ENCODE measurements at places on chromosomes 5 and 9.

- no peak for DNase-seq
Observed at GRCh38 chr5:32261198-32261597, 51.5 kb downstream of the MTMR12 start.

- DNase-seq, result no peak
Observed at GRCh38 chr9:96599298-96599697, 20.3 kb downstream of the CDC14B start.

DNA sequence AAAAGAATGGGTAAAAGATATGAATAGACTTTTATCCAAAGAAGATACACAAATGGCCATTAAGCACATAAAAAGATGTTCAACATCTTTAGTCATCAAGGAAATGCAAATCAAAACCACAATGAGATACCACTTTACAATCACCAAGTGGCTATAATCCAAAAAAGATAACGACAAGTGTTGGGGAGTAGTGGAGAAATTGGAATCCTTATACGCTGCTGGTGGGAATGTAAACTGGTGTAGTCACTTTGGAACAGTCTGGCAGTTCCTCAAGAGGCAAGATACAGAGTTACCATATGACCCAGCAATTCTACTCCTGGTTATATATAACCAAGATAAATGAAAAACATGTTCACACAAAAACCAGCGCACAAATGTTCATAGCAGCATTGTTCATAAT, 234.9 kb downstream of the SPATA31D1 start:
- no peak for DNase-seq

GRCh38 chr9:96874947-96875460, 20.7 kb upstream of the ZNF782 start:
- no peak for DNase-seq

DNA sequence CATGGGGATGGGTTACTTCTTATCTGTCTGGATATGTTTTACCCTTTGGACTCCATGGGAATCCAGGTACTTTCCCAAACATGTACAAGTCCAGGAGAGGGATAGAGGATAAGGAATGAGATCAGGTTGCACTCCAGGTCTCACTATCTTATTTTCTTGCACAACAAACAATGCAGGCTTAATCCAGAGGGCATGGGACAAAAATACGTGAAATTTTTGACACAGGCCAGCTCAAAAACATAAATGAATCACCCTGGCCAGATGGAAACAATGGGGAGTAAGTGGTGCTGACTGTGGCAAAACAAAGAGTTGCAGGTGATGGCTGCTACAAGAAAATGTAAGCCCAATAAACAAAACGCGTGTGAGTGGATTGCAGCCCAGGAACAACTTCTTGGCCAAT, 69.4 kb upstream of the GAS1 start:
- no peak for DNase-seq

- no peak for DNase-seq
Observed at GRCh38 chr9:123225374-123225813, 43.0 kb downstream of the STRBP start.

GRCh38 chr5:117880932-117881331, 1107.4 kb downstream of the DTWD2 start:
- DNase-seq, result no peak

- no peak for DNase-seq
Observed at GRCh38 chr5:72167257-72167656, 60.0 kb downstream of the MAP1B start.

GRCh38 chr5:1727571-1727970, 72.1 kb downstream of the MRPL36 start:
- no peak for DNase-seq

DNA sequence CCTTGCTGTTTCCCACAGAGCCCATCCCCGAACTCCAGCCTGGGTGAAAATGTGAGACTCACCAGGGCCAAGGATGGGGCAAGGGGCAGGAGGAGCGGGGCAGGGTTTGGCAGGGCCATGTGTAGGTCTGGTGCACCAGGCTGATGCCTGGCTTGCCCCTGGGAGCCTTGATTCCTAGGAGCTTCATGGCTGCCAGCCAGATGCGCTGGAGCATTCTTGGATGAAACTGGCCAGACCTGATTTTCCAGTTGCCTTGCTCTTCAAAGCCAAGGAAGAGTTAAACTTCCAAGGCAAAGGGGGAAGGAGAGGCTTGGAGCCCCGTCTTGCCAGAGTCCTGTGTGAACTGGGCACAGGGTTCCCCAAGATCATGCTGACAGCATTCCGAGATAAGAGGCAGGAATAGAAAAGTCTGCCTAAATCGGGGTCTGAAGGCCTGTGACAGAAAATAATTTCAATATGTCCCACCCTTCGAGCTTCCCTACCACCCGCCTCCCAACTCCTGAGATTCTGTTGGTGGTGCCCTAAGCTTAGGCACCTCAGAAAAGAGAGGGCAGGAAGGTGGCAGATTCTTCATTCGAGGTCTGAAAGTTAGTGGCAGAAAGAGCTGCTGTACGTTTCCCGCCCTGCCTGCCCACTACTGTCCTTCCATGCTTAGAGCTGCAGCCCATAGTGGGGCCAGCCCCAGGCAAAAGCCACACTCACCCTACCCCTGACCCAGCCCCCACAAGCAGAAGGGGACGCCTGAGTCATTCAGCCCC, 20.4 kb downstream of the FAT2 start:
- no peak for DNase-seq

DNA sequence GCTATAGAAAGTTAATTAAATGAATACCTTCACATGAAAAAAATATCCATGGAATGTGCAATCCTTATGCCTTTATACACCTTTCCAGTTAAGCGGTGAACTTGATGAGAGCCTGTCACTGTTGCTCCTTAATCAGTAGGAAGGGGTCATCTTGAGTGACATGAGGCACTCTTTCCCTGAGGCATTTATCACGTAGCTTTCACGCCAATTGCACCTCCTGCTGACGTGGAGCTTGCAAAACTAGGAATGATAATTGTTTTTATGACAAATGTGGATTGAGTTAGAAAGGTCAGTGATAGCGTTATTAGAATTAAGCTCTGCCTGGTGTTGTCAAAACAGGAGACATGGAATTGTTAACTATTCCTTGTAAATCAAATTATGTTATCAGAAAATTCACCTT, 79.7 kb downstream of the SLF1 start:
- DNase-seq, result no peak

DNA sequence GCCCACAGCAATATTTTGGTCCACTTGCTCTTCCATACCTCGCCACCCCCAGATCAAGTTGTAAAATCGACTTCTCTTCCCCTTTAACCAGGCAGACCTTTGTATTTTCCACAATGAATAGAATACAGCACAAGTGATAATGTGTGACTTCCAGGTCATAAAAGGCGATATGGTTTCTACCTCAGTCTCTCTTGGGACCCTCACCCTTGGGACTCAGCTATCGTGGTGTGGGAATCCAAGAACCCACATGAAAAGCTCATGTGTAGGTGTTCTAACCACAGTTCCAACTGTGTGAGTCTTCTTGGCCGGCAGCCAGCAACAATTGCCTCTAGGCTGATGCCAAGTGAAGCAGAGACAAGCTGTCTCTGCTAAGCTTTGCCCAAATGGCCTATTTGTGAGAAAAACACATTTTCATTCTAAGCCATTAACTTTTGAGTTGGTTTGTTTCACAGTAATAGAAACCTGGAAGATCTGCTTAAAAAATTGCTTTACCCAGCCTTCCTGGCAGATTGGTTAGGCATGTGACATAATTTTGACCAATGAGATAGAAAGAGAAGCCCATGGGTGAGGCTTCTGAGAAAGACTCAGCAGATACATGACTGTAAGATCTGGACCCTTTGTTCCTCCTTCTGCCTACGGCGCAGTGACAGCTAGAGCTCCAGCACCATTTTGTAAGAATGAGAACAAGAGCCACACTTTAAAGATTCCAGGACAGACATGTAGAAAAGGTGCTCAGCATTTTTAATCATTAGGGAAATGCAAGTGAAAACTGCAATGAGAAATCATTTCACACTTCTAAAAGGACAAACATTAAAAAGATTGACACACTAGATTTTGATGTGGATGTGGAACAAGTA, 18.3 kb upstream of the MLLT3 start:
- peak; percentile 88 for DNase-seq

GRCh38 chr9:88775037-88775471, 216.2 kb upstream of the S1PR3 start:
- DNase-seq, result no peak

- no peak for DNase-seq
Observed at GRCh38 chr9:93427655-93428379, 23.7 kb upstream of the FAM120A start.

- DNase-seq, result no peak
Observed at GRCh38 chr5:20223451-20223850, 235.5 kb upstream of the CDH18 start.

- no peak for DNase-seq
Observed at GRCh38 chr5:126920291-126920690, 110.1 kb downstream of the MARCHF3 start.

GRCh38 chr9:95486318-95486717, 30.5 kb downstream of the PTCH1 start:
- no peak for DNase-seq

DNA sequence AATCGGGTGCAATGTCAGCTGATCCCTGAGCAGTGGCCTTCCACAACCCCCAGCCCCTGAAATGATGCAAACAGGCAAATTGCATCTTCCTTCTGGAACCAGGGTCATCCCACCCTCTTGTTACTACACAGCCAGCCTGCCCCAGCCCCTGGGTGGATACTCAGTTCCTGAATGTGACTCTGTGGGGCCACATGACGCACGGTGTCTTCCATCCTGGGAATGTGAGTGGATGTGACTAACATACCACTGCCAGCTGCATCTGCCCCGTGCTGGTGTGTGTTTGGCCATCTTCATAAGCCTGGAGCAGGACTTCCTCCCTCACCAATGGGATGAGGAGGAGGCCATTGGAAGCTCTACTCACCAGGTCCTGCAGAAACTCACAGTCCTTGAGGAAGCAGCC, 257.9 kb upstream of the ADAMTS16 start:
- DNase-seq, result no peak

DNA sequence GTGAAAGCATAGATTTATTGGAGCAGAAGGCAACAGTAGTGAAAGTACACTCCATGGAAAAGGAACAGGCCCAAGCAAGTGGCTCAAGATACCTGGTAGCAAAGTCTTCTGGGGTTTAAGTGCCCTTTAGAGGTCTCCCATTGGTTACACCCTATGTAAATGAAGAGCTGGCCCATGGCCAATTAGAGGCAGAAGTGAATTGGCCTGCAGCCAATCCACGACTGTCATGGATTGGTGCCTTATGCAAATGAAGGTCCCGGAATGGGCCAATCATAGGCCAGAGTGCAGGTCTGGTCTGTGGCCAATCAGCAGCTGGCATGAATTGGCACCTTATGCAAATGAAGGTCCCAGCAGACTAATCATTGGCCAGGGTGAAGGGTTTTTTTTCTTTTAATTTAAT, 64.2 kb upstream of the PCSK5 start:
- DNase-seq, result no peak

DNA sequence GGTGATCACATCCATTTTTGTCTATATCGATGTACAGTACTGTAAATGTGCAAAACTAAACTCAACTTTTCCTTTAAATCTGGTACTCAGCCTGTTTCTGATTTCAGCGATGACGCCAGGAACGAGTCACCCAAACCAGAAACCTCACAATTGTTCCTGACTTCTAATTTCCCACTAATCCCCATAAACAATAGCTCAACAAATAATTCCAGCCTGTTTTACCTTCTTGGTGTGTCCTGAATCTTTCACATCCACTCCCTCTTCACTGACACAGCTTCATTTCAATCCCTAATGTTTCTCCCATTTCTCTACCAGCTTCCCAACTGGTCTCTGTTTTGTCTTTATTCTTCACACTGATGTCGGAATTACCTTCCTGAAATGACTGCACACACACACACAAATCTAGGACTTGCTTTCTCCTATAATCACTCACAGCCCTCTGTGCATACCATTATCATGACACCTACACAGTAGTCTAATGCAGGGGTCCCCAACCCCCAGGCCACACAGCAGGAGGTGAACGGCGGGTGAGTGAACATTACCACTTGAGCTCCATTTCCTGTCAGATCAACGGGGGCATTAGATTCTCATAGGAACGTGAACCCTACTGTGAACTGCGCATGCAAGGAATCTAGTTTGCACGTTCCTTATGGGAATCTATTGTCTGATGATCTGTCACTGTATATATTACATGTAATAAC, 97.8 kb upstream of the SLC30A5 start:
- DNase-seq, result no peak

DNA sequence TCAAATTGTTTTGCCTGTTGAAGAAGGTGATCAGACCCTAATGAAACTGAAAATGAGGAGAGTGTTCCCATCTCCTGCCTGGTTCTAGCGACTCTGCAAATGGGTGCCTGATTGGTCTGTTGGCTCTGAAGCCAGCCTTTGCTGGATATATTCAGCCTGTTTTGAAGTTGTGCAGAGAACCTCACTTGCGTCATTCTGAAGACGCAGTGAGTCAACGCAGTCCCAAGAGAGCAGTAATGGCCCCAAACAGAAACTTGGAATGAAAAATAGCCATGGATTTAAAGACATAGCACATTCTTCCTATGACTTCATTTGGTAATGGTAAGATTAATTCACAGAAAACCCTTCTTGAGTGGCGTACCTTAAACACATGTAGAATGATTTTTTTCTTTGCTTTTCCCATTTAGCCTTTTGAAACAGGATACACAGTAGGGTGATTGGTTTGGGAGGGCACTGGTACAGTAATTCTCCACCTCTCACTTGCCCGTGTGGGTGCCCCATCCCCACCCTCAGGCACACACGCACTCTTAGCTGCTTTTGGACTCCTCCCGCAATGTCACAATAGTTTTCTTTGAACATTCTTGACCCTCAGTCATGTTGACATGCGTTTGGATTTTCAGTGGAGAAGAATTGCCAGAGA, 54.1 kb upstream of the ABL1 start:
- DNase-seq, result peak; percentile 94

DNA sequence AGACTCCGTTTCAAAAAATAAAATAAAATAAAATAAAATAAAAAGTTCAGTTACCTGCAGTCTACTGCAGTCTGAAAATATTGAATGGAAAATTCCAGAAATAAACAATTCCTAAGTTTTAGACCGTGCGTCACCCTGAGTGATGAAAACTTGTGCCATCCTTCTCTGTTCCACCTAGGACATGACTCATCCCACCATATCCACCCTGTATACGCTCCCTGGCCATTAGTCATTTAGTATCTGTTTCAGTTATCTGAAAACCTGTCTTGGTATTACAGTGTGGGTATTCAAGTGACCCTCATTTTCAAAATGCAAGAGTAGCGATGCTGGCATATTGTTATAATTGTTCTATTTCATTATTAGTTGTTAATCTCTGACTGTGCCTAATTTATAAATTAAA, 51.8 kb upstream of the TEX48 start:
- no peak for DNase-seq

DNA sequence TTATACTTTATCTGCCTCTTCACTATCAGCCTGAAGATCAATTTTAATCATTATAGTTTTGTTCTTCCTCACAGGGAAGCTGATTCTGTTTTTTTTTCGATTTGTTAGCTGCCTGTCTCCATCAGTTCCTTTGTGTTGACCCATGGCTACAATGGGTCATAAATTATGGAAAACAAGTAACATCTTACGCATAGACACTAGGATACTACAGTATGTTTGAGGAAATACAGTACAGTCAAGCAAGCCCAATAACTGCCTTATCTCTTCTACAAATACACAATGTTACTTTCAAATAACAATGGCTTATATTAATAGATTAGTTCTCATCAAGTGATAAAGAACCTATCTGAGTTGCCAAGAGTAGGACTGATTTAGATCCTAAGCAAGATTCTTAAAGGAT, 160.5 kb upstream of the FREM1 start:
- no peak for DNase-seq

- DNase-seq, result peak; percentile 100
Observed at GRCh38 chr5:72166070-72166979, 59.0 kb downstream of the MAP1B start.

Data from SK-N-MC (cell line).